MG63 (cell line): ENCODE measurements at places on chromosomes 6 and 20. TPM values are rescaled to one million over a fixed set of nuclear protein-coding genes. Genes with fewer than 3 reads are reported as not detected.

The PRPH2 gene
- not detected in 2 replicates for total RNA-seq

The MAP7 gene
- total RNA-seq, result not detected in 2 replicates

GRCh38 chr6:32912951-32913350 lies 27.9 kb downstream of the HLA-DMB start:
- no peak for DNase-seq

DNA sequence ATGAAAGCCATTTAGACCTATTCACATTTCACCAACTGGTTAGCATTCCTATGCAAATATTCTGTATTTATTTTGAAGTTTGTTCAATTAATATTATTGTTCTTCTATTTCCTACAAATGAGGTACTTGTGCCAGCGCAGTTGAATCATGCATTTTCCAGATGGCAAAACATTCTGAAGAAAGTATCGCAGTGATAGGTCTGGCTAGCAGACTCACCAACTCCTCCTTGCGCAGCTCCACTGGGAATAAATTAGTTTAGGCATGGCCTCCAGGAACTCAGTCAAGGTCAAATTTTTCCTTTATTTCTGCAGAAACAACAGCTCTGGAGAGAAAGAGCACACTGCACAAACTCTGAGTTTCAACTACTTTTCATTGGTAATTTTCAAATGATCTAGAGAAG lies 437.7 kb downstream of the COL12A1 start:
- no peak for DNase-seq

GRCh38 chr6:26383624-26384417 lies 913 bp downstream of the BTN2A2 start:
- DNase-seq, result peak; percentile 26

The ESR1 gene
- total RNA-seq, result 0.07 TPM in 1 of 2 replicates, not detected in the other

- no peak for DNase-seq
Observed at GRCh38 chr20:44264287-44264686, 17.2 kb downstream of the GDAP1L1 start.

DNA sequence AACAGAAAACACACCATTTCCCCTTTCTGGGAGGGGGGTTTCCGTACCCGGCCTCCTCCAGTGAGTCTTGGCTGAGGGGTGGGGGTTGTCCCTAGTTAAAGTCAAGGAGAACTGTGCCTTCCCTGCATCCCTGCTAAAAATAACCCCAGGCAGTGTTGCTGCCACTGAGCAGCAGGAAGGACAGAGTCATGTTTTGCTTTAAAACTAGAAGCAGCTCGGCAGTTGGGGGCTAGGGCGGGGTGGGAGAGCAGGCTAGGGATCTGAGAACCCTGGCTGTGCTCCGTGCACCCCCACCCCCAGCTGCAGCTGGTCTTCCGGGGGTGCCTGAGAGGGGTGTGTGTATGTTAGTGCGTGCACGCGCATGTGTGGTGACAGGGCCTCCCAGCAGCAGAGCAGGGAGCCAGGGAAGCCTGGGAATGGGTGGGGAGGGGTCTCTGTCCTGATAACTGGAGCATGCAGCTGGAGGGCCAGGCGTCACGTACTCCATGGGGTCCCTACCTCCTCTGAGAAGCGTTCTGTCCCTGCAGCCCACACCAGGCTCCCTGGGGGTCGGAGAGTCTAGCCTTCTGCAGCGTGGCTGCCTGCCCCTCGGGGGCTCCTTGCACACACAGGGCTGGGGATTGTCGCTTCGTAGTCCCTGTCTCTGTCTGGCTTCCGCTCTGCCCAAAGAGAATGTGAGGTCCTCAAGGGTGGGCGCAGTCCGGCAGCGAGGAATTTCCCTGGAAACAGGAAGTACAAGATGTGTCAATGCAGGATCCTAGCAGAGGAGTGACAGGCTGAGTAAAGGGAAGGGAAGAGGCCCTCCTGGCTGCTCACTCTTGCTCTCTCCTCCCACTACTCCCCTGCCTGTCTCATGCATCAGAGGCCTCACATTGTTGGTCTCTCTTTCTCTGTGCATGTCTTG lies 16.8 kb upstream of the ARMC12 start:
- DNase-seq, result no peak

DNA sequence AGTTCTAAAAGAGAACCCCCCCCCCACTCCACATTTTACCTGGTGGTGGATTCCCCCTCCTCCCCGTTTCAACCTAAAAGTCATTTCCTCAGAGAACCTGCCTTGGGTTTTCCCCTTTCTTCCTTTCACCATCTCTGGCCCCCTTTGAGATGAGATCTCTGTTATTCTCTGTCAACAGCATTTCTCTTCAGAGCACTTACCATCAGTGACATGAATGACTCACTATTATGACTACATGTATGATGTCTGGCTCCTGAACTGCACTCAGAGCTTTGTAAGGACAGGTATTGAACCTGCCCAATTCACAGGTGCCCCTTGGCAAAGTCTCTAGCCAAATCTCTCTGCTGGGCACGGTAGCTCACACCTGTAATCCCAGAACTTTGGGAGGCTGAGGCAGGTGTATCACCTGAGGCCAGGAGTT lies 61.4 kb upstream of the JARID2 start:
- no peak for DNase-seq

DNA sequence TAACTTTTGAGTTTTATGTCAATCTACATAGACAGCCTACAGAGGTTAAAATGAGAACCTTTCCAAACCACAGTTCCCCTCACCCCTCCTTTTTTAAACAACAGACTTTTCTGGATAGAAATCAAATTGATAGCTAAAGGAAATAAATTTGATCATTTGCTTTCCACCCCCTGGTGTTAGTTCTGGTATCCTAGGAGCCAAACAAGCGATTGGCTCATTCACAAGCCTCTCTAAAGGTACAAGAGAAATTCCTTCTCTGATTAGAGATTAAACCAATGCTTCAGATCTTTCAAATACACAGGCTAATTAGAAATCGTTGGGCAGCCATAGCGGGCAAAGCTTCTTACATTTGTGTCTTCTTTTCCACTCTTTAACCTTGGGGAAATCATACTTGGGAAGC lies 232.3 kb downstream of the TBC1D7 start:
- DNase-seq, result no peak

The RBPJL gene
- not detected in 2 replicates for total RNA-seq

DNA sequence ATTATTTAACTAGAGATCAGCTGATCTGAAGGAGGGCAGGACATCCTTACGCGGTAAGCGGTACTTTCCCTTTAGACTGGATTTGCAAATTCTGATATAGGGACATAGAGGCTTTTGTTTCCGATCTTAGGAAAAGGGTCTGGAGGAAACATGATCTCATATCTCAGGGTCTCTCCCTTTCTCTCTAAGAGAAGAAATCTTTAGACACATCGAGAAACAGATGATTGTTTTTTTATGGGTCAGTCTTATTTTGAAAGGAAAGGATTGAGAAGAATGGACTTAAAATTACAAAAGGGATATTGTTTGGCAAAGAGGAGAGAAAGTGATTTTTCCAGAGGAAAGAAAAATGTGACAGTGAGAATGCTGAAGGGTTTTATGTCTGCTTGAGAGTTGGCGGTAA lies 83.9 kb upstream of the OGFRL1 start:
- no peak for DNase-seq

GRCh38 chr6:8000188-8000596 lies 64.0 kb downstream of the BLOC1S5 start:
- no peak for DNase-seq

The KCNS1 gene
- 0.05 and 0.30 TPM in 2 replicates for total RNA-seq

GRCh38 chr6:166258854-166259276 lies 49.3 kb downstream of the PRR18 start:
- DNase-seq, result no peak

- no peak for DNase-seq
Observed at GRCh38 chr6:111711984-111712752, 106.5 kb upstream of the TRAF3IP2 start.

The BICRAL gene
- total RNA-seq, result 0.40 and 2.3 TPM in 2 replicates

The MAN1A1 gene
- 14.2 and 29.6 TPM in 2 replicates for total RNA-seq

- DNase-seq, result no peak
Observed at GRCh38 chr6:3937438-3937837, 88.3 kb downstream of the FAM50B start.

The FILIP1 gene
- total RNA-seq, result 0.03 TPM in 1 of 2 replicates, not detected in the other

- DNase-seq, result no peak
Observed at GRCh38 chr20:21303872-21304586, 898 bp downstream of the XRN2 start.

The PAK5 gene
- not detected in 2 replicates for total RNA-seq

The CLPSL1 gene
- total RNA-seq, result not detected in 2 replicates

The LY6G6C gene
- not detected in 2 replicates for total RNA-seq
